SIG-M5 (cell line): ENCODE measurements at places on chromosomes 1 and 21.

DNA sequence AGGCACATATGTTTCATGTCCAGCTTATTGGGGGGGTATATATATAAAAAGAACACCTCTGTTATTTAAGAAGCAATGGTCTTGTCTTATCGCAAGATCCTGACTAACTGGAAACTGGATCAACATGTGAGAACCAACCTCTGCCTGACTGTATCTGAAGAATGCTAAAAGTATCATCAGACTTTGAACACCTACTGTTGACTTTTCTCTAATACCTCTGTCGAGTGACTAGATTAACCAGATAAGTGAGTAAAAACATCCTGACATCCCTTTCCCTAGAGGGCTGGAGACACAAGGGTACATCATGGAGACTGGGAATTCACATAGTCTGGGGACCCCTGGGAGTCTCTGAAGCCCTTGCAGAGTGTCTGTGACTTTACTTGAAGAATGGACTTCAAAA lies 26.3 kb upstream of the PIGC start:
- no peak for DNase-seq

DNA sequence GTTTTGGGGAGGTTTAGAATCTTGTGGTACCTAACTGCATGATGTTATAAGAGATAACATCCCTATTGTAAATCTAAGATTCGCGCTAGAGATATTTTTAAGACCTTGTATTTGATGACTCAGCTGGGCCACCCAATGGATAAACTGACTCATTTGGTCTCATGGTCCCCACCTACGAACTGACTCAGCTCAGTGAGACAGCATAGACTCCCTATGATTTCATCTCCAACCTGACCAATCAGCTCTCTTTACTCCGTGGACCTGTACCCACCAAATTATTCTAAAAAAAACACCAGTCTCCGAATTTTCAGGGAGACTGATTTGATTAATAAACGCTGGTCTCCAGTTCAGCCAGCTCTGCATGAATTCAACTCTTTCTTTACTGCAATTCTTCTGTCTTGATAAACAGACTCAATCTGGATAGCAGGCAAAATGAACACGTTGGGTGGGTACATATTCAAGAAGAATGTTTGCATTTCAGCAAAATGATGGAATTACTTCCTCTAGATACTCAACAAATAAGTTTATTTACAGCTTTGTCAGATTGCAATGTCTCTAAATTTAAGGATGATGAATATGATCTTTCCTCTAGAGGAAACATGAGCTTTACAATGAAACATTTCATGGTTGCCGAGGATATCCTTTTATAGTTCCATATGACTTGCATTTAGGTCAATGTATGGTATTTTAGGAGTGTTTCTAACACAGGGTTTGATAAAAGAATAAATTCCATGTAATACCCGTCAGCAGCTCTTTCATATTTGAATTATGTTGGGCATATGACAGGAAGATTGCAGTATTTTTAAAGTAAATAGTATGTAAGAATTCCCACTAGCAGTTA lies 516.6 kb upstream of the RGS18 start:
- no peak for DNase-seq

DNA sequence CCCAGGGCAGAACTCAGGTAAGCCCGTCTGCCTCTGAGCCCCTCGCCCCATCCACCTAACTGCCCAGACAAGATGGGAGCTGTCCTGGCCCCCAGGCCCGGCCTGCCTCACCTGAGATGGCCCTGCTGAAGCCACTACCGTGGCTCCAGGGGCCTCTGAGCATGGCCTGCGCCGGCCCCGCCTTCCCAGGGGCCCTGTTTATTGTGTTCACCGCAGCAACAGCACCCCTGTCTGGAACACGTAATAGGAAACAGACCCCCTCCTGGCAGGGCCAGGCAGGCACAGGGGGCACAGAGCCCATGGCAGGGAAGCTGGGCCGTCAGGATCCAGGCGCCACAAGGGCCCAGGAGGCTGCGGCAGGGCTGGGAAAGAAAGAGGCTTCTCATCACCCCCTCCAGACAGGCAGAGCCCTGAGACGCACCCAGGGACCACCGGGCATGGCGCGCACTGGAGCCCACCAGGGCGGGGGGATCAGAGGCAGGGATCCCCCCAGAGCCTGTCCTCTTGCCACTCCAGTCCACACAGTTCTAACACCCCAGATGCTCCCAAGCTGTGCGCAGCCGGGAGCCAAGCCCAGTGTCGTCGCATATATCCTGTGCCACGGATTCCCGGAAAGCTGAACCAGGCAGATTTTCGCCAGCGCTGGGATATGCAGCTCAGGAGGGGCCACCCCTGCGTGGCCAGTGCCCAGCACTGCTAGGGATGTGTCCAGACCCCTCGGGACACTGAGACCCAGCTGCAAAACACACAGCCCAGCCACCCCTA lies 62.6 kb downstream of the ARHGEF16 start:
- DNase-seq = no peak

- DNase-seq = no peak
Observed at GRCh38 chr21:31331231-31331630, 12.8 kb downstream of the TIAM1 start.
